ENCODE measurements at places on chromosomes 3 and 15. TPM values are rescaled to one million over a fixed set of nuclear protein-coding genes. Genes with fewer than 3 reads are reported as not detected.
A peak's percentile ranks its signal among the peaks of the same experiment; 100 is the strongest.

- DNase-seq: no peak
Observed at GRCh38 chr3:107739227-107739626, 216.5 kb downstream of the BBX start.

- no peak for DNase-seq
Observed at GRCh38 chr3:85572426-85572825, 613.6 kb downstream of the CADM2 start.

DNA sequence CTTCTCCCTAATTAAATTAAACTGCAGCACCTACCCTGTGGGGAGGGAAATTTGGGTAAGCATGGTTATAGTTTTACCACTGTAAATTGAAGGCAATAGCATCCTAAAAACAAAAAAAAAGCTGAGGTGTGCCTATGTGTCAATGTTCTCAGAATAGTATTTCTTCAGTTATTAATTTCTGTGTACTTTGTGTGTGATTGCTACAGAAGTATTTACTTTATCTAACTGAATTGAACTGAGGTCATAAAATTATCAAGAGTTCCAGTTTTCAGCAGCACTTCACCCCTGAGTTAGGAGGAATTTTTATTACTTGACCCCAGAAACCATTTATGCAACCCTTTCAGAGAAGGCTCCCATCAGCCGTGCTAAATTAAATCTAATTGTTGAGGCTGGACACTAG lies 333.6 kb upstream of the ALCAM start:
- DNase-seq: no peak

- no peak for DNase-seq
Observed at GRCh38 chr15:99582508-99582960, 16.8 kb downstream of the MEF2A start.

- no peak for DNase-seq
Observed at GRCh38 chr3:174488527-174488926, 370.6 kb upstream of the NAALADL2 start.

DNA sequence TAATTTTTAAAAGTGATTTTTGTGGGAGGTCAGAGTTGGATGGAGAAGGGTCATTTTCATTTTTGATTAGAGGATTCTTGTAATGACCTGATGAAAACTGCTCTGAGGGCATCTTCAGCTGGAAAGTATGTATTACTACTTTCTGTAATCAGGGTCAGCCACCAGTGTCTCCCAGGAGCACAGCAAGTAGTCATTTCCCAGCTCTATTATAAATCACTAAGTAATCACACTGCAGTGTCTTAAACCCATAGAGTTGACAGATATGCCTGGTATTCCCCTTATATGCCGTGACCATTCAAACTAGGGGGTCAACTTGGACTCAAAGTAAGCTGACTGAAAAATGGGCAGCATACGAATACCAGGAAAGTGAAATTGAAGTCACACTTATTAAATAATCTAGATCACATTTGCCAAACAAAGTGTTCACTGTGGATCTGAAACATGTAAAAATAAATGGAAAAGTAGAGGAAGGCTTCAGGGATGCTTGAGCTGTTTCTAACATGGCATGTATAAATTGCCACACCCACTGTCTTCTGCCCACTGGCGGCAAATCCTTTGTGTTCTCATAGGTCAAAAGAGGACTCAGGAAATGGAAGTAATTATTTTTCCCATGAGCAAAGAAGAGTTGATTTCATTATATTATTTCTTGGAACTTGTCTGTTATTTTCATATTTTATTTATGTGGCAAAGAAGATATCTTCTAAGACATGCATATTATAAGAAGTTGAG lies 105.7 kb downstream of the MBNL1 start:
- no peak for DNase-seq

DNA sequence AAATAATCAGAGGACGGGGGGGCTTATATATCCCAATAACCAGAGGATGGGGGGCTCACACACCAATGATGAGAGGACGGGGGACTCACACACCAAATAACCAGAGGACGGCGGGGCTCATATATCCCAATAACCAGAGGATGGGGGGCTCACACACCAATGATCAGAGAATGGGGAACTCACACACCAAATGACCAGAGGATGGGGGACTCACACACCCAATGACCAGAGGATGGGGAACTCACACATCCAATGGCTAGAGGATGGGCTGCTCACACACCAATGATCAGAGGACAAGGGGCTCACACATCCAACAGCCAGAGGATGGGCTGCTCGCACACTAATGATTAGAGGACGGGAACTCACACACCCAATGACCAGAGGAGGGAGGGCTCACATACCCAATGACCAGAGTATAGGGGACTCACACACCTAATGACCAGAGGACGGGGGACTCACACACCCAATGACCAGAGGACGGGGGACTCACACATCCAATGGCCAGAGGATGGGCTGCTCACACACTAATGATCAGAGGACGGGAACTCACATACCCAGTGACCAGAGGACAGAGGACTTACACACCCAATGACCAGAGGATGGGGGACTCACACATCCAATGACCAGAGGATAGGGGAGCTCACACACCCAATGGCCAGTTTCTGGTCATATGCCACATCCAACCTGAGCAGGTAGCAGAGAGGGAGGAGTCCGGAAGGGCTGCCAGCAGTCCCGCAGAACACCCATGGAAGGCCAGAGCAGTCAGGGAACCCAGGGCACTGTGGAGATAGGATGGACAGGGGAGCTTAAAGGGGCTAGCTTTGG lies 10.6 kb downstream of the RAB6B start:
- no peak for DNase-seq

- no peak for DNase-seq
Observed at GRCh38 chr15:87538327-87538834, 718.2 kb downstream of the NTRK3 start.

DNA sequence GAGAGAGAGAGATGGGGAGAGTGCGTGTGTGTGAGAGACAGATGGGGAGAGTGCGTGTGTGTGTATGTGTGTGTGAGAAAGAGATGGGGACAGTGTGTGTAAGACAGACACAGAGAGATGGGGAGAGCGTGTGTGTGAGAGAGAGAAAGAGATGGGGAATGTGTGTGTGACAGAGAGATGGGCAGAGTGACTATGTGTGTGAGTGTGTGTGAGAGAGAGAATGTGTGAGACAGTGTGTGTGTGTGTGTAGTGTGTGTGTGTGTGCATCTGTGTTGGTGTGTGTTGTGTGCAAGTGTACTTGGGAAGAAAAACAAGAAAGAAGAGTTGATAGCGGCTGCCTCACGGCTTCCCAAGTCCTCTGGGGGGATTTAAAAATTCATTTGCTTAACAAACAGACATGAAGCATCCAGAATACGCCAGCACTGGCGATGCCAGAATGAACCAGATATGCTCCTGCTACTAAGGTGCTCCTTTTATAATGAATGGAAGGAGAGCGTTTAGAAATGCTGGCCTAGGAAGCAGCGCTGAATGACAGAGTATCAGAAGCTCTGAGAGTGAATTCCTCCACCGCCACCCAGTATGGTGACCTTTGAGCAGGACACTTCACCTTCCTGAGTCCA lies 186.1 kb upstream of the TSC22D2 start:
- no peak for DNase-seq

DNA sequence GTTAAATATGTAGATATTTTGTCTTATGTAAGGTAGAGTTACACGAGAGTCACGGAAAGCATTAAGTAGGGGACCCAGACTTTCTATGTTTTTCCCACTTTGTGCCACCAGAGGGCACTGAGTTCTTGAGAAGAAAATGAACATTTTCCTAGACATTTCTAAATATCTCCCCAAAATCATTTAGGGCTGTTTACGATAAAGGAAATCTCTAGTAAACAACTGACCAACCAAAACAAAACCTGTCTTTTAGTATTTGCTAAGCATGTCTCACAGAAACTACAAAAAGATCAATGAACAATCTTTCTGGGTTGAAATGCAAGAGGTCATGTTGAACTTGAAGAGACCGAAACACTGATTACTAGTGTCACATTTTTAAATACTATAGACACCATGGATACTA lies 16.1 kb downstream of the POU1F1 start:
- peak; percentile 82 for DNase-seq

DNA sequence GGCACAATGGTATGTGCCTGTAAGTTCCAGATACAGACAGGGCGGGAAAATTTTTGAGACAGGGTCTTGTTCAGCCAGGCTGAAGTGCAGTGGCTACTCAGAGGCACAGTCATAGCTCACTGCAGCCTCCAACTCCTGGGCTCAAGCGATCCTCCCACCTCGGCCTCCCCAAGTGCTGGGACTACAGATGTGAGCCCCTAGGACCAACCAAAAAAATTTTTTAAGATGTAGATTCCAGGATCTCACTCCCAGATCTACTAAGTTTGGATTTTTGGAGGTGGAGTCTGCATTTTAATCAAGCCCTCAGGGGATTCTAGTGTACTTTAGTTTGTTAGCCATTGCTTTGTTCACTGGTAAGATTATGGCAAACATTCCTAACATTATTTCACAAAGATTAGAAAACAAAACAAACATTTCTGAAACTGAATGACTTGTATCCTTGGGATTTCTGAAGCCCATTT lies 2.7 kb downstream of the LIPH start:
- DNase-seq: no peak

DNA sequence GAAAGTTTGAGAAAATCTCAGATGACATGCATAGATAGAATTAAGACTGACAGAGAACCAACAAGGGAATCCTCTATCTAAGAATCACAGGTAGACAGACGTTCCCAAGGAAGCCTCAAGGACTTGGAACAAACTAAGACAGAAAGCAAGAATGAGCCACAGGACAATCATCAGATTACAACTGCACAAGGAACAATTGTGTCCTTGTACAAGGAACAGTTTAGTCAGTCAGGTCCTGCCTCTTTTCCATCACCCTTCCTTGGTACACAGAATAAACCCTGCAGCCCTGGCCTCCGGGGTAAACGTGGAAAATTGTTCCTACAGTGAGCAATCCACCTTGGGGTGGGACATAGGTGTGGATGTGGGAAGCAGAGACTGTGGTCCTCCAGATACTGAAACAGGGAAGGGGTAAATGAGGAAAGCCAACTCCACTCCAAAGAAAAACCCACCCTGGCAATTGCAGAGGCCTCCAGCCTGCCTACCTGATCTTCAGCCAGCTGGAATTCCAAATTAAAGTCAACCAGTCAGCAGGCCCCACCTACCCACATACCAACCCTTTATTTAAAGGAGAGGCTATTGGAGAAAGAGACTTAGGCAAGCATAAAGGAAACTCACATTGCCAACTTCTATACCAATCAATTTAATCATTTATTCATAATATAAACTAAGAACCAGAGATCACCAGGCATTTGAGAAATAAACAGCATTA lies 73.4 kb downstream of the ULK4 start:
- DNase-seq: no peak

- peak; percentile 79 for DNase-seq
Observed at GRCh38 chr3:136818769-136819391, at the start of gene SLC35G2. Gene SLC35G2, plus strand, starts transcription at chr3:136819126. Its CDS starts 35,335 bp downstream, at chr3:136854461.

DNA sequence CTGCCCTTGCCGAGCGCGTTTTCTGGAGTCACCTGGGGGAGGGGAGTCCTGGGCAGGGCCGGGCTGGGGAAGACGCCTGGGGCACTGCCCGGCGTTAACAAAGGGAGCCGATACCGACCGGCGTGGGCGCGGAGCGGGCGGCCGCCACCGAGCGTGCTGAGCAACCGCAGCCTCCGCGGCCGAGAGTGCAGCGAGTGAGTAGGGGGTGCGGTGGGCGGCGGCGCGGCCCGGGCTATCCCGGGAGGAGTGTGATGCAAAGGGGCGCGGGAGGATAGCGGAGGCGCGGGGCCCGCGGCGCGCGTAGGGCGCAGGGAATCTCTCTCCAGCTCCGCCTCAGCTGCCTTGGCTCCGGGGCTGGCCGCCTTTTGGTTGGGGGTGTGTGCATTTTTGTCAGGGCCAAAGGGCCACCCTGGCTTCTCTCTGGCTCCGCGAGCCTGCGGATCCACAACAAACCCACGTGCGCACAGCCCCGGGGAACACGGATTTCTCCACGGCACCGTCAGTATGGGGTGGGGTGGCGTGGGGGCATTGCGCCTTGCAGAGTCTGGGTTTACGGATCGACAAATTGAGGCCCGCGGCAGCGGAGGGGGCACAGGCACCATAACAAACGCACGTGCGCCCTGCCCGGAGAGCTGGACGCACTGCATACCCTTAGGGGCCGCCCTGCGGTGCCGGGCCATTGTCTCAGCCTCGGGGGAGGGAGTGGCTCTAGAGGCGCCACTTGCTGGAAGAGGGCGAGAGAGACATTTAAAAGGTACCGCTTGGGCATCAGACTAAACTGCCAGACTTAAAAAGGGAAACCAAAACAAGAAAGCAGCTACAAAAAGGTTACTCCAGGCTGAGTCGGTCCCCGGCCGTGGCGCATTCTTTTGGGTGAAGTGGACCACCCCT lies 560 bp downstream of the ST6GAL1 start:
- DNase-seq: peak; percentile 90

- DNase-seq: no peak
Observed at GRCh38 chr3:33808559-33808958, 10.1 kb downstream of the PDCD6IP start.

GRCh38 chr3:99502871-99503270 lies 135.5 kb upstream of the COL8A1 start:
- no peak for DNase-seq

- no peak for DNase-seq
Observed at GRCh38 chr3:24339266-24339825, 155.3 kb downstream of the THRB start.

GRCh38 chr3:31823184-31823583 lies 157.9 kb downstream of the OSBPL10 start:
- DNase-seq: no peak

DNA sequence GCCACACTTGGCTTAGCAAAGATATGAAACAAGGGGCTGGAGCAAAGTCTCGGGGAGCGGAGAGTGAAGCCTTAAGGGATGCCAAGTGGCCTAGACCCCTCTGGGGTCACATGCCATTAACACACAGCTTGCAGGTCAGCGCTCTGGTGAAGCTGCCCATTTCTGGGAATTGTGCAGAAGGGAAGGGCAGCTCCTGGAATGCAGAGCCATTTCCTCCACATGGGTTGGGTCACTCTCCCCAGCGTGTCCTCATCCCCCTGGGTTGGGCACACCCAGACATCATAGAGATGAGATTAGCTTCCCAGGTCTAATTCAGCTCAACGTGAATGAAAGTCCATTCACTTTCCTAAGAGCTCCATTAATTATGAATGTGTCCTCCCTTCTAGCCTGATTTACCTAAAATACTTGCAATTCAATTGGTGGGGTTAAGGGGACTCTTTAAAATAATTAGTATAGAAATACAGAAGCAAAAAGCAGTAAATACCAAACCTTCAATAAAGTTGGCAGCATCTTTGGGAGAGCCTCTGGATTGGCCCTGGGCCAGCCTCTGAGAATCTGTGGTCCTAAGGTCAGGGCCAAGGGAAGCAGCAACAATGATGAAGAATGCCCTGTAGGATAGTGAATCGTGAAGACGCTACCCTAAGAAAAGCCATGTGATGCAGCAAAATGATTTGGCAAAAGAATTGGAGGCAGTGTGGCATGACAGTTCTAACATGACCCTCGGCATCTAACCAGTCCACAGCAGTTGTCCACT lies 17.8 kb downstream of the MRAS start:
- no peak for DNase-seq

The CPA3 gene
- not detected for total RNA-seq

The POLR2M gene
- total RNA-seq: 54.5 TPM

The MYRIP gene
- total RNA-seq: not detected

The CHL1 gene
- not detected for total RNA-seq

The TMCO5A gene
- not detected for total RNA-seq

The DLL4 gene
- total RNA-seq: 0.33 TPM

The TNIK gene
- total RNA-seq: 27.4 TPM

The PIGZ gene
- 1.7 TPM for total RNA-seq

The GRIP2 gene
- not detected for total RNA-seq

The ST8SIA2 gene
- not detected for total RNA-seq

Data from activated CD4-positive, alpha-beta T cell treated with anti-CD3 and anti-CD28 coated beads, Interleukin-2, amount 10 ng/mL, durations not matched to agents 24 days and 14 days (primary cell).